ENCODE measurements at places on chromosomes 16 and 17.
A peak's percentile ranks its signal among the peaks of the same experiment; 100 is the strongest.

GRCh38 chr17:35726127-35726952 lies 5.1 kb upstream of the RASL10B start:
- no peak for DNase-seq

- DNase-seq = no peak
Observed at GRCh38 chr17:76262732-76263344, 2.3 kb upstream of the UBALD2 start.

DNA sequence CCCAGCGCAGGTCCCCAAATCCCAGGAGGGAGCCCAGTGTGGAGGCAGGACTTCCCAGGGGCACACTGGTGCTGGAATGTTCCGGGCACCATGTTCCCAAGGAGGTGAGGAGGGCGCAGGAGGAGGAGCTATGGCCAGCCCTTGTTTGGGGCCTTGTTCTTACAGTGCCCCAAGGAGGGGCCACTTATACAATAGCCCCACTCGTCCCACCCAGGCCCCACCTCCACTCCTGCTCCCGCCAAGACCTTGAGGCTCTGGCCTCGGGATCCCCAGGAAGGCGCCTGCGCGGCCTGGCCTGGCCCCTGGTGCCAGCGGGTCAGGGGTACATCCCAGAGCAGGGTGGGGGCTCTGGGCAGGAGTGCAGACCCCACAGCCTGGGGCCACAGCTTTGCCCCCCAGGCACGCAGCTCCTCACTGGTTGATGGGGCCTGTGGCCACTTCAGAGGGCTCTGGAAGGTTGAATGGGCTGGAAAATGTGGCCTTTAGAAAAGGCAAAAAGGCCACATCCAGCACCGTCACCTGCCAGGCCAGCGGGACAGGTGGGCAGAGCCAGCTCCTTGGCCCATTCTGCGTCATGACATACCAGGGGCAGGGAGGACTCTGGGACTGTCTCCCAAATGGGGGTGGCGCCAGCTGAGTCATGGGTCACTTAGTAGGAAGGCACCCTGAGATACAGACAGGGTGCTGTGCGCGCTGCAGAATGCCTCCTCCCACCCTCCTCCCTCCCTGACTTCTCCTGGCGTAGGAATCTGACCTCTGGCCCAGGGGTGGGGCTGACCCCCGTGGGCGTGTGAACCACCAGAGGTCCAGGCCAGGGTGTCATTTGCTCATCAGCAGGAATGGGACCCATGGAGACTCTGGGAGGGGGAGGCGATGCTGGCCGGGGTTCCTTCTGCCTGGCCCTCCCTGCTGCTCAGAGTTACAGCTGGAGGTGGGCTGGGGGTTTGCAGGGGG lies 32.3 kb upstream of the PVALEF start:
- DNase-seq = no peak

DNA sequence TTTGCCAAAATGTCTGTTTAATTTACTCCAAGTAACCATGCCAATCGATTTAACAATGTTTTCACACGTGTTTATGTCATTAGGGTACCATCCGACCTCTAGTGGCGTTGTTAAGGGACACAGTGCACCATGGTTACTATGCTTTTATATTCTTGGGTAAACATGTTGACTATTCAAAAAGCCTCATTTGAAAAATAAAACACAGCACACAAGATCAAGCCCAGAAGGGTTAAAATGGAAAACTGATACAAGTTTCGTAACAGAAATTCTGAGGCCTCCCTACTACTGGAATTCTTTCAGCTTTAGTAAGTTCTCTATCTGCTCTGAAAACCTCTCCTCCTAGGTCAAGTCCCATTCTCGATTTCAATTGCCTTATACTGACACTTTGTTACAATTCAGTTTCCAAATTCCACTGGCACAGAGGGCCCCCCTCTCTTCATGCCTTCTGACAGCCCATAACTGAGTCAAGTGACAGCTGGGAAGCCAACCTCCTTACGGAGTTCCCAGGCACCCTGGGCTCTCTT lies 2.1 kb downstream of the CFAP20 start:
- no peak for DNase-seq

DNA sequence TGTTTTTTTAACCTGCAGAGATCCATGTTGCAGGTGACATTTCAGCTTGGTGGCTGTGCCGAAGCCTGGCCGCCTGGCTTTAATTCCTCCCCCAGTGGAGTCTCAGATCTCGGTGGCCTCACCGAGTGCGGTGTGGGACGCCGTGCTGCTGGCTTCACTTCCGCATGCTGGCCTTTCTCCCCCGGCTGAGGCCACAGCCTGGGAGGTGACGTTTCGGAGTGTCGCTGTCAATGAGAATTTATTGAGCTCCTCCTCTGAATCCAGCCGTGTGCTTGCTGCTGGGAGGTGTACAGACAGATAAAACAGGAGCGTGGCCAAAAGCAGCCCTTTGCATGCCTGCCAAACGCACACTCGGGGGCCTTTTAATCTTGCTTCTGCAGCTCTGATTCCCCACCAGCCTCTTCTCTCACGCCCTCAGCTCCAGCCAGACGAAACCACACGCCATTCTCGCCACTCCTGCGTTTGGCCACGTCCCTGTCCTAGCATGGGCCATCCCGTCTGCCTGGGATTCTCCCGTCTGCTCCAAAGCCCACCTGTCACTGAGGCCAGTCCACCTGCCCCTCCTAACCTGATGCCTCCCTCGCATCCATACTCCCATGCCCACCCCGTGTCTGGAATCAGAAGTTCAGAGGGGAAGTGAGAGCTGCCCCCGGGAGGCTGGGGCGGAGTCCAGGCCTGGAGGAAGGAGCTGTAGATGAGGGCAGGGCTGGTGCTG lies 3.6 kb downstream of the GSE1 start:
- DNase-seq = no peak

DNA sequence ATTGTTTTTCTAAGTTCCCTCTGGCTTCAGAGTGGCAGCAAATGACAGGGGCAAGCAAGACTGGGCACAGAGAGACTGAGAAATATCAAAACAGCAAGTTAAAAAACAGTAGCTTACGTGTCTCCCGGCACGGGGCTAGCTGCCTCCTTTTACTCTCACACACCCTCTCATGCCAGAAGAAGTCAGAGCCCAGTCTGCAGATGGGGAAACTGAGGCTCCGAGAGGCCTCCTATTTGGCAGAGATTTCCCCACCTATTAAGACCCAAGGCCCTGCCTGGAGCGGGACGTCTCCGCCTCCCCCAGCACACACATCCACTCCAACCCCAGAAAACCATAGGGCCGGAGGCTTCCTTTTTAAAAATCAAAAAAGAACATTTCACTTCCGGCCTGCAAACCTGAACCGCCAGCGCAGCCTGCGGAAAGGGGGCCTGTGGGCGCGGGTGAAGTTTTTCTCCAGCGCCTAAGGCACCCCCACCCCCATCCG lies 832 bp downstream of the CARHSP1 start:
- DNase-seq = peak; percentile 31

DNA sequence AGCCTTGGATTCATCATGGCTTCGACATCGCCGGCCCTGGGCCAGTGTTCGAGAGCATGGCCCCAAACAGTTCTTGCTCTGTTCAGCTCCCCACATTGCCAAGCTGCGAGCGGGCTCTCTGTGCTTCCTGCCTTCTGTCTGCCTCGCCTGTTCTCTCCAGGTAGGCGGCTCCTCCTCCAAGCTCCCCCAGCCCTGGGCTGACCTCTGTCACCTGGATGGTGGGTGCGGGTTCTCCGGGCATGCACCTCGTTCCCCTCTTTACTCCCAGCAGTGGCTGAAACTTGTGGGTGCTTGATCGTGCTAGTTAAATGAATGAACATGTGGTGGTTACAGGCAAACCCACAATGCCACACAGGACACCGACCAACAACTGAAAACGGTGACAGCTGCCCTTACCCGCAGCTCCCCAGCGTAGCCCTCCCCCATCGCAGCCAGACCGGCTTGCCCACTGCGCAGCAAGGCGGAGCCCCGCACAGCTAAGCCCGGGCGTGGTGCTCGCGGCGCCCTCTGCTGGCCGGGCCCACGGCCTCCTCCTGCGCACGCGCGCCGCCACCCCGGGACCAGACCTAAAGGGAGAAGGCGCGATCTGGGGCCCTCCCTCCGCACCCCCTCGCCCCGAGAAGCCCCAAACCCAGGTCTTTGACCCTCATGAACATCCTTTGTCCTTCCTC lies 23.0 kb upstream of the EIF1 start:
- DNase-seq = peak; percentile 82
